Lower leg skin (tissue), 4 donors: ENCODE measurements at places on chromosomes 3 and 15. TPM values are rescaled to one million over a fixed set of nuclear protein-coding genes. Genes with fewer than 3 reads are reported as not detected.

Gene PTX3
- 8.0 TPM for total RNA-seq

Gene PPP1R14D
- total RNA-seq: 0.65 TPM

GRCh38 chr3:159928071-159928491, 60.6 kb upstream of the IL12A start:
- DNase-seq: no peak

Gene MAPKBP1
- 40.2 TPM for total RNA-seq

DNA sequence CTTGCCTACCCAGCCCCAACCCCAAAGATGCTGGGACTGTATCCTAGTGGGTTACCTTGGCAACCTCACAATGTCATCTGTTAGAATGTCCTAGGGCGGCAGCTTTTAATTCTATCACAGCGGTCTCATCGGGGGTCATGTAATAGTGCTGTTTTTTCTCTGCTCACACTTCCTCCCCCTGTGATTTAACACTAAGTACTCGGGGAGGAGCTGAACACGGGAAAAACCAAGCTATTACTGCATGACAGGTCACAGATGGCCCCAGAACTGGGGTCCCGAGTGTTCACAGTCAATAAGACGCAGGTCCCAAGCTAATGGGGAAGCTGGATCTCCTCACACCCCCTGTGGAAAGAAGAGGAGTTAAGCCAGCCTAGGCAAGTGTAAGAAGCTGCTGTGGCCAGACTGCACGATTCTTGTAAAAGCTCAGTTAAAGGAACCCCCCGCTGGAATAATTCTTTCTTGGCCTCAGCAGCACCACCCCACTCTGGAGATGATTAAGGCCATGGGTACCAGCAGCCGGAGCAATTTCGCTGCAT, 2.5 kb upstream of the RFTN1 start:
- no peak for DNase-seq

Gene FGD5
- 8.1 TPM for total RNA-seq

DNA sequence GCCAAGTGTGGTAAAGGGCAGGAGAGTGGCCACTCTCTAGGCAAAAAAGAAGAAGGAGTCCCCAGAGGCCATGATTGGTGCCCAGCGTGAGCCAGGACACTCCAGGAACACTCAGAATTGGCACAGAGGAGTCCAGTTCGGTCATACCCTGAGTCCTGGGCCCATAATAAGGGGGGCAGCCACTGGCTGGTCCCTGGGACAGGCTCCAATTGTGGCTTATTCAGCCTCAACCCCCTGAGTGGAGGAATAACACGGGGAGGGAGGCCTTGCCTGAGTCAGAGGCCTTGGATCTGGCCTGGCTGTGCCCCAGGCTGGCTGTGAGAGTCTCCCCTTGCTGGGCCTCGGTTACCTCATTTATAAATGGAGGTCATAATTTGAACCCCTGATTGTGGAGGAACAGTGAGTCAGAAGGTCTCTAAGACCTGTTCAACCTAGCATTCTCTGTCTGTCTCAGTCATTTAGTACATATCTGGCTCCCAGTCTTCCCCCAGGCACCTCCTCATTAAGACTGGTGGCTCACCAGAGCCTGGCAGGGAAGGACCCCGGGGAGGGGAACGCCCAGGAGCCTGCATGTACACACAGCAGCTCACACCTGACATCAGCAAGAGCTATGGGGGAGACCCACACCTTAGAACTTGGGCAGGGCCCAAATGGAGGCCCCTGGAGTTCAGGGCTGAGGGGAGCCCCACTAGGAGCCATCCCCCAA, 95.9 kb upstream of the ATP2B2 start:
- DNase-seq: no peak

- DNase-seq: no peak
Observed at GRCh38 chr3:181534781-181535221, 176.9 kb upstream of the SOX2 start.

- DNase-seq: peak; percentile 83
Observed at GRCh38 chr15:70357453-70357852, 259.7 kb upstream of the TLE3 start.

DNA sequence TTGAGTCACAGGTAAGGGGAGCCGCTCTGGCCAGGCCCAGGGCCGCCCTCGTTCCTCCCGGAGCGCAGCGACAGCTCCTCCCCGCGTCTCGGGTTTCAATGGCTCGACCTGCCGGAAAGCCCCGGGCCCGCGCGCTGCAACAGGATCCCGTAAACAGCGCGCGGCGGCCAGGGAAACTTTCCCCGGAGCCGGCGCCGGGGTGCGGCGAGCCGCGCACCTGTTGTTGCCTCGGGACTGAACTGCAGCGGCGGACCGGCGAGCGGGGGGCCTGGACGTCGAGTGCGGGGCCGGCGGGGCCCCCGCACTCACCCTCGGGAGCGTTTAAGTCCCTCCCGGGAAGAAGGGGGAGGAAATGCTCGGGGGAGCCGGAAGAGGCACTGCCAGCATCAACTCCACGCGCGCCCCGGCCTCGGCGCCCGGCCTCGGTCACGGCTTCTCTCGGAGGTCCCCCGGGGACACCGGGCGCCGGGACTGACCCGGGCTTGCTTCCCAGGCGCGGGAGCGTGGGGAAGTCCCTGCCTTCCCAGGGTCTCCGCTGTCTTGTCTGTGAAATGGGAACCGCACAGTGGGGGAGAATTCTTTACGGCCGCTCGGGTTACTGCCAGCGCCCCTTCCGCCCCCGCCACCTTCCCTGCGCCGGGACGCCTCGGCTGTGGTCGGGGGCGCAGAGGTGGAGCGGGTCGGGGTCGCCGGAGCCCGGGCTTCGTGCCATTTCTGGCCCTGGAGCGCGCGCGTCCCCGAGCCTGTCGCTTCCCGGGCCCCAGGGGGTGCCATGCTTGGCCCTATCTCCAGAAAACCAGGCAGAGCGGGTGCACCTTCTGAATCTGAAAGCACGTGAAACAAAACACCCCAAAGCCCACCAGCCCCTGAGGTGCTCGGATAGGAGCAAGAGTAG, 7.5 kb upstream of the PGPEP1L start:
- peak; percentile 90 for DNase-seq

DNA sequence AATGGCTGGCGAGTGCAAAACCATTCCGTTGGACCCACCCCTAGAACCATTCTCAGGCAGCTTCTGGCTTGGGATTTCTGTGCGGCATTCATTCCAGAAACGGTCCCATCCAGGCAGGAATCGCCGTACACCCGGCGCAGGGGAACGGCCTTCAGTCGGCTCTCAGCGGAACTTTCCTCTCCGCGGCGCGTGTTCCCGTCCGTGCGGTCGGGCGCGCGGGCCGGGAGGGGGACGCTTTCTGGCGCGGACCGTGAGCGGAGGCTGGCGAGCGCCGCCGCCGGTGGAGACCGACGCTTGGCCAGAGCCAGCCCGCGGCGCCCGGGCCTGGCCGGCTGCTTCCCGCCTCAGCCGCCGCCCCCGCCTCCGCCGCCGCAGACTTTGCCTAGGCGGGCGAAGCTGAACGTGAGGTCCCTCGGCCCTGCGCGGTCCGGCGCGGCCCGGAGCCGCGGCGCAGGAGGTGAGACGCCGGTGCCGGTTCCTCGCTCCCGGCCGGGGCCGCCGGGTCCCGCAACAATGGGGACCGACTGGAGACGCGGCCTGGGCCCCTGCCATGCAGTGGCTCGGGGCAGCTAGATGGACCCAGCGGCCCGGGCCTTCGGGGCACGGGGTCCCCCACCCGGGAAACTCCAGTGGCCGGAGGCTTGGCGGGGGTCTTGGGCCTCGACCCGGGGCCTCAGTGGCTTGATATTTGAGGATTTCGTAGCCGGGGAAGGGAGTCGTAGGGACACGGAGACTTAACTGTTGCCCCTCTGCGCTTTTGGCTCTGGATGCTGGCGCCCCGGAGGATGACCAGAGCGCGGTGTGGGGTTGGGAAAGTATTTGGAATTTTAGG, at the start of gene RAD54L2:
Gene RAD54L2 (plus strand): TSS at position 261 of the 832 bp plus-strand sequence. CDS start 51,702 bp downstream, outside the sequence.
- peak; percentile 52 for DNase-seq

Gene TP63
- 208 TPM for total RNA-seq

DNA sequence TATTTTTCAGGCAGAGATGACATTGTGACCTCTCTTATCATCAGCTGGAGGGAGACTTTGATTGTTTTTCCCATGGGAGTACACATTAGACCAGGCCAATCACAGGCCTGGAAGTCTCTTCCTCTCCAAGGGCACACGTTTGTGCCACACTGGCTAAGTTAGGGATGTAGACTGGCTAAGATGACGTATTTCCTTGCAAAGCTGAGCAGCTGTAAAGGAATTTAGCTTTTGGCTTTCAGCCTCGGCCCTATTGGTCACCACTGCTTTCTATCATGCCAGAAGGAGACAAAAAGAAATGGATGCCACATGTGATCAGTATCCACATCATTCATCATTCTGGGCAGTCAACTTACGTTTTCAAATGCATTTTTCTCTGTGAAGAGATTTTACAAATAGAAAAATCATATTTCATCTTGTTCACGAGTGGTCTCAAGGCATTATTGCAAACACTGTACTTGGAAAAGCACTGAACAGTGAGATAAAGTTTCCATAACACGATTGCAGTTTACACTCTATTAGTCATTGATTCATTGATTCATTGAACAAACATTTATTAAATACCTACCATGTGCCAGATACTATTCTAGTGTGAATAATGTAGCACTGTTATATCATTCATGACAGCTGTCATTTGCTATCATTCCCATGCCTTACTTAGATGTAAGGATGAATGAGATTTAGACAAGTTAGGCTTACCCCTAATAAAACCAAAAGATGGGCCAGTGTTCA, 27.0 kb upstream of the RNF7 start:
- DNase-seq: no peak

DNA sequence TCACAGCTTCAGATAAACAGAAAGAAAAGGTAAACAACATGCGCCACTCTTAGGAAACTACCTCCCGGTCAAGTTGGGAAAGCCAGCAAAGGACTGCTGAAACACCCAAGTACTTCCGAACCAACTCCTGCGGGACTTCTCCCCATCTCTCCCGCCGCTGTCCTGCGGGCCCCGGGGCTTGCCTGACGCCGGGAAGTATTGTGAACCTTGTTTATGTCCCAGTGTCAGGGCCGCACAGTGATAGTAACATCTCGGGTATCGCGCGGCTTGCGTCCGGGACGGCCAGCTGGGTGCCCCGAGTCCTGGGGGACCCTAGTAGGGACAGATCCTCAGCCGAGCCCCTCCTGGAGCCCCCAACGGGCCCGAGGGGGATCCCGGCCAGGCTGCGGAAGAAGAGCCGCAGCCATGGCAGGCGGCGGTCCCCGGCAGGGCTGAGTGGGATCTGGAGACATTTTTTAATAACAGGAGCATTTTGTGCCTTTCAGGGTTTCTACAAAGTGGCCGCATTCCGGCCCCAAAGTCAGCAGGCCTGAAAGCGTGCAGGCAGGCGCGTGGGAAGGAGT, 756 bp downstream of the CLPX start:
- peak; percentile 92 for DNase-seq

Gene SLC24A5
- 3.4 TPM for total RNA-seq

- DNase-seq: no peak
Observed at GRCh38 chr3:122085673-122086072, 30.5 kb downstream of the CD86 start.

Gene ANKDD1A
- total RNA-seq: 2.8 TPM
